Kidney tubule cell (primary cell): ENCODE measurements at places on chromosomes 1 and 21.
A peak's percentile ranks its signal among the peaks of the same experiment; 100 is the strongest.

DNA sequence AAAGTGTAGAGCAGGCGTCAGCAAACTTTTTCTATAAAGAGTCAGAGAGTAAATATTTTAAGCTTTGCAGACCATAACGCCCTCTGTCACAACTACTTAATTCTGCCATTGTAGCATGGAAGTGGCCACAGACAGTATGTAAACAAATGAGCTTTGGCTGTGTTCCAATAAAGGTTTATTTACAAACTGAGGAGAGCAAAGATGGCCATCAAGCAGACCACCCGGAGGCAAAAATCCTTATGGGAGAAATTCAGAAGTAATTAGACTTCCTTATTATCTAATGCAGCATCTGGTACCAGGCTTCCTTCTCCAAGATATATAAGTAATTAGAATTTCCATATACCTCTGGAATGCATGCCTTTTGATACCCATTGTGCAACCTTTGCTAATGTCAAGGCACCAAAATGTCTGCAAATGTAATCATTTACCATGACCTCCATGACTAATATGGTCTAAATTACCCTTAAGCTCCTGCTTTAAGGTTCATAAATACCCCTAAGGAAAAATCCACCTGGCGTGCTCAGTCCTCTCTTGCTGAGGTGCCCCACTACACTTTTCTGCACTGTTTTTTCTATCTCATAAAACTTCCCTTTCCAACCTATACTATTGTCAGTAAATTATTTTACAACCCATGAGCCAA, 377.8 kb downstream of the MATN1 start:
- DNase-seq, result peak; percentile 39

- DNase-seq, result no peak
Observed at GRCh38 chr1:181674617-181675016, 191.3 kb downstream of the CACNA1E start.

GRCh38 chr1:56074007-56074651, 505.2 kb downstream of the PLPP3 start:
- no peak for DNase-seq

DNA sequence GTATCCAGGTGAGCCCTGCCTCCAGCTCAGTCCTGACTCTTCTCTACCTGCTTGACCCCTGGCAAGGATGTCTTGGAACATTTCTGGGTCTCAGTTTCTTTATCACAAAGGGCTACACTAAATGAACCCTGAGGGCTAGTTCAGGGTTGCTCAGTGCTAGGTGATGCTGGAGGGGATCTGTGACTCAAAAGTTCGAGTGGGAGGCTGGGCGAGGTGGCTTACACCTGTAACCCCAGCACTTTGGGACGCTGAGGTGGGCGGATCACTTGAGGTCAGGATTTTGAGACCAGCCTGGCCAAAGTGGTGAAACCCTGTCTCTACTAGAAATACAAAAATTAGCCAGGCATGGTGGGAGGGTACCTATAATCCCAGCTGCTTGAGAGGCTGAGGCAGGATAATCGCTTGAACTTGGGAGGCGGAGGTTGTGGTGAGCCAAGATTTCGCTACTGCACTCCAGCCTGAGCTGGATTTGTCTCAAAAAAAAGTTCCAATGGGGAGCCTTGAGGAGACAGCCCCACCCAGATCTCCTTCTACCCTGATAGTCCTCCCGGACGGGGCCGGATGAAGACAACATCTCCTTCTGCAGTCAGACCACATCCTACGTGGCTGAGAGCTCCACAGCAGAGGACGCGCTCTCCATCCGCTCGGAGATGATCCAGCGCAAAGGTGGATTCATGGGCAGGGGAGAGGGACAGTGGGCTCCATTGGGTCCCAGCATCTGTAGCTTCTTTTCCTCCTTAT, 48.9 kb downstream of the YARS1 start:
- DNase-seq, result no peak

- DNase-seq, result no peak
Observed at GRCh38 chr1:62327360-62328055, 8.3 kb upstream of the KANK4 start.
